ENCODE measurements at places on chromosomes 4 and X.

- DNase-seq: no peak
Observed at GRCh38 chr4:162475246-162475645, 311.4 kb upstream of the FSTL5 start.

DNA sequence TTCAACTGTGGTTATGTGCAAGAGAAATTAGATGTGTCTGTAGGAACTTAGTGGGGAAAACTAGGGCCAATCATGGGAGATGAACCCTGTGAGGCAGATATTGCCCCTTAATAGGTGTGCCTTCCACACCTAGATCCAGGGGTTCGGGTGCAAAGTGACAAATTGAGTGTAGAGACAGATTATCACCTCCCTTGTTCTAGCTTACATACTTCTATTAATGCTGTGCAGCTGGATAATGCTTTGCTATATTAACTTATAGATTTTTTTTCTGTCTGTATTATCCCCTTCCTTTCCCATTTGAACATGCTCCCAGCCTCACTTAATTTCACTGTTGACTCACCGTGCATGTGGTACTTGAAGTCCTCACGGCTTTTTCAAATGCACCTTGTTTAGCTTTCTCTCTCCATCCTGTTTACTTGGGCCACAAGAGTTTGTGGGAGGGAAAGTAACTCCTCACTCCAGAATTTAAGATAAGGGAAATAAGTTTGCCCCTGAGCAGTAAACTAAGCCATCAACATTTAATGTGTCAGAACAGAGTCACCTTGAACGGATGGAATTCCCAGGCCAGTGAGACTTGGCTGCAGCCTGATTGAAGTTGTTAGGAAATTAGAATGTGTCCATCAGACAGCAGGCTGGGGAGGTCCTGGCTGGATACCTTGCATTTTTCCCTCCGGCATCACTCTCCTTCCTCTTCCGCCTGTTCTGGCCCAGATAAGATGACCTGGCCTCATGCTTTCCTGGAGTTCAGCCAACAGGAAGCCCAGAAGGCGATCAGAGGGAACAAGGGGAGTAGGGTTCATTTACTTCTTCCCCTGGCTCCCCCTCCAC, 478.4 kb downstream of the BCOR start:
- peak; percentile 46 for DNase-seq

- DNase-seq: no peak
Observed at GRCh38 chr4:185255868-185256267, 46.5 kb downstream of the SNX25 start.

GRCh38 chr4:47661741-47662140, 176.1 kb downstream of the CORIN start:
- no peak for DNase-seq

- DNase-seq: no peak
Observed at GRCh38 chr4:40962551-40963180, 212.9 kb downstream of the NSUN7 start.

GRCh38 chrX:79368441-79368840, 1.3 kb upstream of the ITM2A start:
- no peak for DNase-seq

DNA sequence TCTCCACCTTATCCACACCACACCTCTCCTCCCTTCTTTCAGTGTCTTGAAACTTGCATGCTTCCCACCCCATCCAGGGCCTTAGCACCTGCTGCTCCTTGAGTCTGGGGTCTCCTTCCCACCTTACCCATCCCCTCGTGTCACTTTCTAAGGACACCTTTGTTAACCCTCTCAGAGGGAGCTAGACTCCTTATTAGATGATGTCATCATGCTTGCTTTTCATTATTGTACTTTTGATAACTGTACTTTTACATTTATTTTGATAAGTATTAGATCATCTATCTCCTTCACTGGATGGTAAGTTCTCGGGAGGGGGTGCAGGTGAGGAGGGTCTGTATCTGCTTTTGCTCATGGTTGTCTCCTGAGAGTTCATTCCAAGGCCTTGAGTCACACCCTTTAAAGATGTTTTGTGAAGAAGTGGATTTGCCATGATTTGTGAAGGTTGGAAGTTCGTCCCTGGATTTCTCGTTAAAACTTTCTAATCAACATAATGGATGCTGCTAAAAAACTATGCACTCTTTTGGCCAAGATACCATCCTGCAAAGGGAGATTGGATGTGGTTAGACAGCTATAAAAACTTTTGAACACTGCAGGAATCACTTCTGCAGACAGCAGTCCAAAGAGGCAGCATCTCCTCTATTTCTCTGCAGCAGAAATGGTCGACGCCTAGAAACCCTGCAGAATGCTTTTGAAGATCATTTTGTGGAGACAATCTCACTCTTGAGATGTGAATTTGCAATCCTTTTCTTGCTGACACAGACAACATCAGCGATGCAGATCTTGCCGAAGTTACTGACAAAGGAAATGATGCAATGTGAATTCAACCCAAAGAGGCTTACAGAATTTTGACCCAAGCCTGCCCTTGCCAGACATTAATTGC, 69.6 kb downstream of the ENPP6 start:
- DNase-seq: no peak

DNA sequence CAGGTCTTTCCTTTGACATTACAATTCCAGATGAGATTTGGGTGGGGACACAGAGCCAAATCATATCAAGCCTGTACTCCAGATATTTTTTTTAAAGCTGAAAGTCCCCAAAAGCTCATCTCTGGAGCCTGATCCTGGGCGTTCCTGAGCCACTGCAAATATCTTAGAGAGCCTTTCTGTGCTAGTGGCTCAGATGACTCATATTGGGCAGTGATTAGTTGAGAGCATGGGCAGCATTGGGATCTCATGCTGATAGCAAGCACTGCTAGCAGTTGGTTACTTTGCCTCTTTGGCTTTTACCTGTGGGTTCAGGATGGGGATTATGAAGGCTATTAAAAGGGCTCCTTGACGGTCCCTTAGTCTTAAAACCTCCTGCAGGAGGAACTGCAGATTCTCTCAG, 51.4 kb upstream of the SCRG1 start:
- DNase-seq: no peak

- DNase-seq: no peak
Observed at GRCh38 chrX:13059637-13060499, 15.4 kb upstream of the FAM9C start.

DNA sequence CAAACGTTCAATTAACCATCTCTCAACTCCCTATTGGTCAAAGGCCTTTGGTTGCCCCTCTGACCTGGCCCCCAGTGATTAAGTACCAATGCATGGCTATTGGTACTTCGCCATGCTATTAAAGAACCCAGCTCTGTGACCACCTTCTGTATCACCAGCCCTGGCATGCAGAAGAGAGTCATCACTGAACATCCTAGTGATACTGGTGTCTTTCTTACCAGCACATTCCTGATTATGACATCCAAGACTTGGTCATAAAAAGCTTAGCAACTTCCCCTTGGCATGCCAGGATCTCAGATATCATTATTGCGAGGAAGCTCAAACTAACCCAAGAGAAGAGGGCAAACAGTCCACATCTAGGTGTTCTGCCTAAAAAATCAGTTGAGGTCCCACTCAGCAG, 122.3 kb upstream of the OTUD4 start:
- no peak for DNase-seq

DNA sequence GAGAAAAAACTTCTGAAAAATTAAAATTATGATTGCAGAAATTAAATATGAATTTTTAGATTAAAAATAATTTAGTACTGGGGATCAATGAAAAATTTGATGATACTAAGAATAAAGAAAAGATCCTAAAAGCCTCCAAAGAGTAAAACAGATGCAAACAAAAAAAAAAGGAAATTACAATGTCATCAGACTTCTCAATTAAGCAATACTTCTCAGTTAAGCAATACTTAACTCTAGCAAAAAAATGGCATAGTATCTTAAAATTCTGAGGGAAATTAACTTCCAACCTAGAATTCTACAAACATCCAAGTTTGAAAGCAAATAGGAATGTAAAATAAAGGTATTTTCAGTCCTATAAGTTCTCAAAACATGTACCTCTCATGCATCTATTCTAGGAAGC, 141.2 kb upstream of the INTU start:
- DNase-seq: no peak

DNA sequence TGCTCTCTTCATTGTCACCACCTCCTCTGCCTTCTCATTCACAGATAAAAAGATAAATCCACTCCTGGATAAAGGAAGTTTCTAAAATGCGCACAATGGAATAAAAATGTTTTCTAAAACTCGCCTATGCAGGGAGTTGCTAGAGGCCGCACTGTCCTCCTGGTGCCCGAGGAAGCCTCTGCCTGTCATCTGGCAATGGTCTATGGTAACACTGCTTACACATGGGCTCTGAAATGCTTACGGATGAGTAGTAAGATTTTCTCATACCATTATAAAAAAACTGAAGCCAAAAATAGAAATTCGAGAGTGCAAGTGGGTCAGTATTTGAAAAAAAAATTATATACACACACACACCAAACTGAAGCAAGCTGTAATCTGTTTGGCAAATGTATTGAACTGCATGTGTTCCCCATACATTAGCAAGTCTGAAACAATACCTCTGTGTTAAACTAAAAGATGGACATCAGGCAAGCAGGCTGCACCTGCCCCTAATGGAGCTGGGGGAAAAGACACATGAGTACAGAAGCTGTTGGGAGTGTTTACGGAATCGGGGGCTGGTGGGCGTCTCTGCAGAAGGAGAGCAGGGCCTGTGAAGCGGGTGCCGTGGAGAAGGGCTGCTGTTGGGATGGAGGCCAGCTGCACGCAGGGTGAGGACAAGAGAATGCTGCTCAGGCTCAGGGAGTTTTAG, 103.3 kb upstream of the FAT1 start:
- peak; percentile 29 for DNase-seq

DNA sequence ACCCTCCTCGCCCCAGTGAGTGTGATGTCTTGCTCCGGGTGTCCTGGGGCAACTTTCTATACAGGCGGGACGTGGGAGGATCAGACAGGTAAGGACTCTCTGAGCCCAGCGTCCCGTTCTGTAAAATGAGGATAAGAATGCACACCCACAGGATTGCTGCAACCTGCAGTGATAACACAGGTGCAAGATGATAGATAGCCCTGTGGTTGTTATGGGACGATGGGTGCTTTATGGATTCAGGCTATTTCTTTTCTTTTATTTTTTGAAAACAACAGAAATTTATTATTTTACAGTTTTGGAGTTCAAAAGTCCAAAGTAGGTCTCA, 28.6 kb downstream of the BEX3 start:
- DNase-seq: no peak

DNA sequence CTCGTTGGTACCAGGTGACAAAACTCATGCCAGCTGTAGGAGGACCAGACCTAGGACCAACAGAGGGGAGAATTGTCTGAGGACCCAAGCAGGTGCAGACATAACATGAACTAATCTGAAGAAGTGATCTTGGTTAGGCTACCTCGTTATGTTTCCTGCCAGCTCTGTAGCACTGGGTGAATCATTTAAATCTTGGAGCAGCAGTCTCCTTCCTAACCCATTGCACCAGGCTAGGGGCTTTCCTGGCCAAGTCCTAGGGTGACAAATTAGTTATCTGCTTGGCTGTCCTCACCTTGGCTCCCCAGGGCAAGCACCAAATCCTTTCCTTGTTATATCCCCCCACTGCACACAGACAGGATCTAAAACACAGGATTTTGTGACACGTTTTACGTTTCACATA, 87.8 kb downstream of the WWC2 start:
- no peak for DNase-seq

GRCh38 chr4:13920901-13921300, 293.4 kb upstream of the BOD1L1 start:
- no peak for DNase-seq

DNA sequence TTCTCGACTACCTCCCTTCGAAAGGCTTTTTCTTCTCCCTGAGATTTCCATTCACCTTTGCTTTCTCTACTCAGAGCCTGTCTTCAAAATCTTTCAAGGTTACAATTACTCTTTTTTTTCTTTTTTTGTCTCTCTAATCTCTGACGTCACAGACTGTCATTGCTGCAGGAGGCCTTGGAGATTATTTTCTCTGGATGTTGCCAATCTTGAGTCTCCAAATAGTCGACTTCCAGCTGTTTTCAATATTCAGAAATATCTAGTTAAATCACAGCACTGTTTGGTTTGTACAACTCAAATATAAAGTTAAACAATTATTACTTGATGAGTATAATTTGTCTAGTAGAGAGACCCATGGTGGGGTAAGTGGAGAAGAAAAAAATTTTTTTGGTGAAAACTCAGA, 359.0 kb upstream of the BOD1L1 start:
- DNase-seq: no peak
